RPMI8226 (cell line): ENCODE measurements at places on chromosomes 2 and 18.
A peak's percentile ranks its signal among the peaks of the same experiment; 100 is the strongest.

- DNase-seq = no peak
Measured at GRCh38 chr2:53530126-53530525, 237.5 kb upstream of the CHAC2 start.

GRCh38 chr2:88669482-88670214 lies 21.8 kb upstream of the RPIA start:
- peak; percentile 54 for DNase-seq

DNA sequence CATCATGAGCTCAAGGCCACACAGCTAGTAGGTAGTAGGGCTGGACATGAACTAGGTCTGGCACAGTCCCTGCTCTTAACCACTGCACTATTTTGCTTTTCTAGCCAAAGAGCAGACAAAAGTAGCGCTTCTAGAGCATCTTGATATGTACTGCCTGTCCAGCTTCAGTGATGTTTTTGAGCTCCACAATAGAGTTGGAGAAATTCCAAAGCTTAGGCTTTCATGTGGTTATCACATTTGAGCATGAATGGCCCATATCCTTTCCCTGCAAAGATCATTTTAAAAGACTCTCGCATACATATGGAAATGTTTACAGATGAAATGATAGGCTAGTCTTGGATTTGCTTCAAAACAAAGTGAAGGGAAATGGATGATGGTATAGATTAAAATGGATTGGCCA lies 128.7 kb downstream of the MAP3K20 start:
- DNase-seq = no peak

GRCh38 chr2:240233885-240234502 lies 93.5 kb upstream of the OTOS start:
- DNase-seq = no peak

- DNase-seq = no peak
Measured at GRCh38 chr2:211251016-211251415, 694.6 kb downstream of the CPS1 start.
